ENCODE measurements at places on chromosomes 16 and 17.
A peak's percentile ranks its signal among the peaks of the same experiment; 100 is the strongest.

- DNase-seq, result no peak
Measured at GRCh38 chr16:53378138-53378537, 56.1 kb upstream of the RBL2 start.

GRCh38 chr16:22933173-22933572, 119.2 kb downstream of the HS3ST2 start:
- no peak for DNase-seq

DNA sequence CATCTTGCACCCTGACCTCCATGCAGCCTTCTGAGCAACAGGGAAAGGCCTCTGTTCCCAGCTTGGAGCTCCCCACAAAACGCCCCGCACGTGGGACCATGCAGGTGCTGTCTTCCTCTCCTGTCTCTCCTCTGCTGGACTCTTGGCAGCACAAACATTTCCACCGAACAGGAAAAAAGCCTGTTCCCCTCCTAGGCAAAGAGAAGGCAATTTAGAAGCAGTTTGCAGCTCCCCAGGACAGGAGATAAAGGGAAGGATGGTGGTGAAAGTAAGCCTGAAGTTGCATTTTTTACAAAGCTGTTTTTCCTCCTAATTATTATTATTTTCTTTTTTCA, 7.7 kb upstream of the CIBAR2 start:
- no peak for DNase-seq

- DNase-seq, result peak; percentile 24
Measured at GRCh38 chr16:1337486-1337885, 4.0 kb downstream of the BAIAP3 start.

DNA sequence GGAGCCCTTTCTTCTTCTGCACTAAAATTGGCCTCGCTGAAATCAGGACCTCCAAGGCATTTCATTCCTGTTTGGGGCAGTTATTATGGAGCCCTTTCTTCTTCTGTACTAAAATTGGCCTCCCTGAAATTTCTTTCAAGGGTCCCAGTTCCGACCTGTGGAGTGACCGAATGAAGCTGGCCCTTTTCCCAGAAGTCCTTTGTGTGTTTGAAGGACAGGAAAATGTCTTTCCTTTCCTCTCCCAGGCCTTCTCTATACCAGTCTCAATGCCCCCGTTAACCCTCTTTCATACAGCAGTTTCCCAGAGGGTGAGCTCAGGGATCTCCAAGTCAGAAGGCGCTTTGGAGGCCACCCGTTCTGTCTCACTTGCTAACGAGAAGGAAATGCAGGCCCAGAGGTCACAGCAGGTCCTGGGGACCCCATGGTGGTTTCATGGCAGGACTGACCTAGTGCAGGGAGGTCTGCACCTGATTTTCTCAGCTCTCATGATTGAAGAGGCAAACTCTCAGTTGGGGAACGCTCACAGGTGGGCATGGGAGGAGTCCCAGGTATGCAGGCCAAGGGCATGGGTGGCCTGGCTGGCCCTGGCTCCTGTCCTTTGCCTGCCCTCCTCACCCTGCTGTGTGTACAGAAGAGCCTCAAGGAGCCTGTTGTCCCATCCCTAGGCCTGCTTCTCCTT, 37.1 kb upstream of the DOC2B start:
- no peak for DNase-seq

DNA sequence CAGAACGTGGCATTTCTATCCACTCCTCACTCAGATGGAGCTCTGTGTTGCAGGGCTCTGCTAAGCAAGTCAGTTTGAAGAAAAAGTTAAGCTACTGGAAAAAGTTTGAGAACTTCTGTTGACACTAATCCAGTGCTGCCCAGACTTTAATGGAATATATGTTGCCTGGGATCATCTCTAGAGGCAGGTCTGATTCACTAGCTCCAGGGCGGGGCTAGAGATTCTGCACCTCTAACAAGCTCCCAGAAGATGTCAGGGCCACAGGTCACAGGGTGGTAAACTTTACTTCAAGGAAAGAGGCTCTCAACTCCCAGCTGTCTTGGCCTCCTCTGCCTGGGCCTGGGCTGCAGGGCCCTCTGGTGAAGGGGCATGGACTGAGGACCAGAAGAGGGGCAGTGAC, 6.8 kb downstream of the TTYH2 start:
- no peak for DNase-seq

DNA sequence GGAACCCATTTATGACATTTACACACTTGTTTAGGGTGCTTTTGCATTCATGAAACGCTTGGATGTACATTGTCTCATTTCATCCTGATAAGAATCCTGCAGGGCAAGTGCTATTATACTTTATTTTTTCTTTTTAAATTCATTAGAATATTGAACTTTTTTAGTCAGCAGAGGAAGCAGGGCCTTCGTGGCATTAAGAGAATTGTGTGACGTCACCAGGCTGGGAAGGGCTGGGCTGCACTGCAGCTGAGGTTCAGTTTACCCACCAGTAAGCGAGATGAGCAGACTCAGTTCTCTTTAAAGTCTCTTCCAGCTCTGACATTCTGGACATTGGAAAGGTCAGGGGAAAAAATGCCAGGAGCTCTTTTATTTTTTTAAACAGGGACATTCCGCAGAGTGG, 159.0 kb downstream of the MRM1 start:
- no peak for DNase-seq

DNA sequence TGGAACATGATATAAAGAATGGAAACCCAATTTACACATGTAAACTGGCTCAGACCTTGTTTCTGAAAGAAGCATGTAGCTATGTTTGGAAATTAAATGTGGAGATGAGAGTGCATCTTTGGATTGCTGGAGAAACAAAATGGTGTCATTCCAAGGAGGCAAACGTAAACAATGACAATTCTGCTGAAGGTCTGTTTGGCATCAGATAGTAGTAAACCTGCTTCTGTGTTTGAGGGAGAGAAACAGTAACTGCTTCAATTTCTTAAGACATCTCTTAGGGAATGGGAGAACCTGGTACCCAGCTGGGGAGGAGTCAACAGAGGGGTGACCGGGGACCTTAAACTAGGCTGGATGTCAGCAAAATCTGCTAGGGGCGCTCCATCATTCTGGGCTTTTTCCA, 23.5 kb downstream of the GPRC5B start:
- DNase-seq, result no peak

- no peak for DNase-seq
Measured at GRCh38 chr16:3467921-3468320, 24.4 kb downstream of the NAA60 start.

- DNase-seq, result no peak
Measured at GRCh38 chr17:82815790-82816305, 24.0 kb downstream of the ZNF750 start.

- DNase-seq, result peak; percentile 78
Measured at GRCh38 chr16:10737068-10737625, 6.5 kb upstream of the NUBP1 start.

DNA sequence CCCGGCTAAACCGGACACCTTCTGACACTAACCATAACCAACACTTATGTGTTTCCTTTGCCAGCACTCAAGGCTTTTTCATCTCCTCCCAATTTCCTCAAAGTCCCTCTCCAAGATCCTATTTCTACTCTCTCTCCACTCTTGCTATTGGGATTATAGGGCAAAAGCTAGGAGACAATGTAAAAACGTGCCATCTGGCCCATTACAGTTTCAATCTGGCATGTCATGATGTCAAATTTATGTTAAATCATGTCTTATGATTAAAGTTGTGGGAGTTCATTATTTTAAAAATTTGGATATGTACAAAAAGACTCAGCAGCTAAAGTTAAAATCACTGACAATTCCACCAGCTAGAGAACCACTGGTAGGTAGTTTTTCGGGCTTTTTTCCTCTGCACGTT, 77.3 kb downstream of the ZFHX3 start:
- DNase-seq, result no peak

DNA sequence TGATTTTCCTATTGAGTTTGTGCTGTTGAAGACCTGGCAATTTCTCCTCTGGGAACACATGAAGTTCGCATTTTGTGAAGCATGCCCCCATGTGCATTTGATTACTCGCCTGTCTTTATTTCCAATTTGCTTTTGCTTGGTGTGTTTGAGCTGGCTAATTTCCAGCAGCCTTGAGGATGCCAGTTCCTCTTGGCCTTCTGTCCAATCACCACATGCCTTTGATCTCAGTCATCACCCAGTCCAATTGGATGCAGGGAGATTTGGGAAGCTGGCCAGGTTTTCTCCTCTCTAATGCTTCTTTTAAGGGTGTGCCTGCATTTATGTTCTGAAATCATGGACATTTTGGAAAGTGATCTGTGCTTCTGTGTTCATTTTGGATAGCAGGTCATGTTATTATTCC, 3.8 kb upstream of the TMEM100 start:
- DNase-seq, result no peak

GRCh38 chr17:76585033-76585648, 519 bp downstream of the ST6GALNAC2 start:
- DNase-seq, result no peak

DNA sequence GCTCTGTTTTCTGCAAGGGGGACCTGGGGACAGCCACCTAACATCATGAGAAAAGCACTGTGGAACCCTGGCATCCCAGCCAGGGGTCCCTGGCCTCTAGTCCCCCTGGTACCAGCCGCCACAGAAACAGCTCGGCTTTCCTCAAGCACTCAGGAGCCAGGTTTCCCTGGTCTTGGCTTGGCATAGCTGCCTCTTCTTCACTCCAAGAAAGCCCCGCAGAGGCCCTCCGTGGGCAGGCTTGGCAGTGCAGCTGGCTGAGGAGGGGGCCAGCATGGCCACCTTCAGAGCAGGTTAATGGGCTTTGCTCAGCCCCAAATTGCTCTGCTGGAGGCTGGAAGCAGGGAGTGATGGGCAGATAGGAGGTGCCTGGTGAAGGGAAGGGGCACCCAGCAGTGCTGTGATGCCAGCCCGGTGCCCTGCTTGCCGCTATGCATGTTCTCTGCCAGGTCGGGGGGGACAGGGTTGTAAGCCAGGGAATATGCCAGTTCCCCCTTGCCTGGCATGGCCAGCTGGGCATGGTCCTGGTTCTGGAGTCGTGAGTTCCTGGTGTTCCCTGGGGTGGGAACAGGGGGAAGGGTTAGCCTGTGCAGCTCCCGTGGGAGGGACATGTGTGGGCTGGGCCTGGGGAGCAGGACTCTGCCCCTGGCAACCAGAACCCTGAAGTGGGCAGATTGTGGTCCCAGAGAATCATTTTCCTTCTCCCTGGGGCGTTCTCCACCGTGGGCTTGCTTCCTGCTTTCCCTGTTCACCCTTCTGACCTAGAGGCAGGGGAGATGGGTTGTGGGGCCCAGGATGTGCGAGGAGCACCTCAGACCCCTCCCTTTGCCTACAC, 3.2 kb downstream of the ANKRD13B start:
- DNase-seq, result no peak

DNA sequence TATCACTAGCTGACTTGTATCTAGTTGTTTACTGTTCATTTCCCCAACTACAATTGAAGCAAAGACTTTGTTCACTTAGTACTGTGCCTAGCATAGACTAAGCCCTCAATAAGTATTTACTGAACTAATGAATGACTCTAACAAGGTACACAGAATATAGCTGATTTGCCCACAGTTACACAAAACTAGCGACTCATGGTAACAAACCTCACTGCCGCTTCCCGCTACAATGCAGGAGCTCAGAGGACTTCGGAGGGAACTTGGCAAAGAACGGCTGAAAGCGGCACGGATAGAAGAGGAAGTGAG, 524 bp downstream of the EFTUD2 start:
- DNase-seq, result no peak

- no peak for DNase-seq
Measured at GRCh38 chr17:4704991-4705390, 1.1 kb upstream of the PELP1 start.

- DNase-seq, result no peak
Measured at GRCh38 chr16:23960081-23960885, 124.5 kb downstream of the PRKCB start.

DNA sequence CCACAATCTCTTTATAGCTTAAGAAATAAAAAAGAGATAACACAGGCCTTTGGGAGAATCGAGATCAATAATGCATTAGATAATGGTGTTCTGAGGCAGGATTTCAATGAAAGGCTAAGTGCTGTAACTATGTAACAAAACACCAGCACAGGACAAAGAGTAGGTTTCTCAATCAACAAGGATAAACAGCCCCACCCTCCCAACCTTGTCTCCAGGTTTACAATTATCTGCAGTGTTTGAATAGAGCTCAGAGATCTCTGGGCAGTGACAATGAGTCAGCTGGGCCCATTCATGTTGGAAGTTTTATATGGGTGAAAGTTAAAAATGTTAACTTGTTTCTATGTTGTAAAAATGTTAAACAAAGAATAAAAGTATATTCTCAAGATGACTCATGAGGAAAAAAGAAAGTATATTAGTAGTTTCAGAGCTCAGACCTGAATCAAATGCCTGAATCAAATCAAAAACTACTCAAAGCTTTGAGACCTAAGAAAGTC, 17.0 kb upstream of the KRT20 start:
- DNase-seq, result peak; percentile 63

DNA sequence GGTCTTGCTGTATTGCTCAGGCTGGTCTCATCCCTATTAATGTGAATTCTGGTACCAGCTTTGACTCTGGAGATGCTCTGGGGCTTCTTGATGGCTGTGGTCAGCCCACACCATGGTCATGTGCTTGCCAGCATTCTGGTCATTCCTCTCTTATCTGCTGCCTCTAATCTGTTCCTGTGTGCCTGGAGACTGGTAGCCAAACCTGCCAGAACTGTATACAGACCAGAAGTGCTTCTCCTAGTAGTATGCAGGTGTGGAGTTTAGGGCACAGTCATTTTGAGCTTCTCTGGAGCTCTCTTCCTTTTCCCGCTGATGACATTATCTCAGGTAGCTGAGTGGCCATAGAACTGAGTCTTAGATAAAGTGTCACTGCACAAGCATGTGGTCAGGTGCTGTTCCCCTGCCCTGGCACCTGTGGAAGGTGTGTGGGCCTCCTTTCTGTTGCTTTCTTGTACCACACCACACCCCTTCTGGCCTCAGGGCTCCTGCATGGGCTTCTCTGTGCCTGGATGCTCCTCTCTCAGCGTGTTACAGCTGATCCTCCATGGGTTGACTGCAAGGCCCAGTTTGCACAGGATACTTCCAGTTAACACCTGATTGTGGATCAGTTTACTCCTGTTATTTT, 162.7 kb downstream of the SPECC1 start:
- no peak for DNase-seq

GRCh38 chr17:68135141-68135887, 99.8 kb downstream of the KPNA2 start:
- no peak for DNase-seq

- no peak for DNase-seq
Measured at GRCh38 chr17:40338058-40338457, 26.5 kb downstream of the GJD3 start.

GRCh38 chr17:37016780-37017179, 68.0 kb downstream of the AATF start:
- DNase-seq, result no peak
